ENCODE measurements at places on chromosomes 5 and 9. TPM values are rescaled to one million over a fixed set of nuclear protein-coding genes. Genes with fewer than 3 reads are reported as not detected.

Gene FCN2
- polyA plus RNA-seq = not detected

Gene DNAJB5
- polyA plus RNA-seq = 7.2 TPM

Gene SLC36A2
- polyA plus RNA-seq = 0.09 TPM

Gene EGFL7
- polyA plus RNA-seq = 84.9 TPM

Gene KCNV2
- polyA plus RNA-seq = 0.27 TPM

Gene PFN3
- not detected for polyA plus RNA-seq

Gene MAP1B
- 21.6 TPM for polyA plus RNA-seq
